Activated naive CD4-positive, alpha-beta T cell treated with Interleukin-2 at 50 U/mL for 16 hours (primary cell): ENCODE measurements at places on chromosomes 5 and 9.

- DNase-seq = no peak
These were observed 15.0 kb upstream of the C5orf58 start for GRCh38 chr5:170217831-170218230.

GRCh38 chr5:169161022-169161680 lies 139.8 kb downstream of the SLIT3 start:
- DNase-seq = no peak

DNA sequence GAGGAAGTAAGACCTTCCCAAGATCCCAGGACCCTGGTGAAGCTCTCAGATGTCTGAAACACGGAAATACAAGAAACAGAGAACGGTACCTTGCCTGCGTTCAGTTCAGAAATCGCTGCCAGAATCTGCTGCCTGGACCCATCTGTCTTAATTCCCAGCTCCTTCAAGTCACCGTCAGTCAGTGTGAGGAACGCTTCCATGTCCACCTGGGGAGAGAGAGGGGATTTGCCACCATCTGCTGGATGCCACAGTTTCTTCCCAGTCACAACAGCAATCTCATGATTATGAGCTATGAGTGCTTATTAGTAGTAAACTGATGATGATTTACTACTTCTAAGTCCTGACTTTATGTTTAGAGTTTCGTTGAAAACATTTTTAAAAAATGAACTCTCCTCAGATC lies 36.7 kb upstream of the GABBR2 start:
- DNase-seq = no peak

GRCh38 chr9:115525111-115526058 lies 407.4 kb upstream of the TNC start:
- DNase-seq = no peak

- DNase-seq = no peak
These were observed 16.5 kb upstream of the ADRB2 start for GRCh38 chr5:148809781-148810524.

- no peak for DNase-seq
These were observed 1.2 kb upstream of the BTF3 start for GRCh38 chr5:73496984-73497457.

GRCh38 chr5:148352696-148353095 lies 17.3 kb downstream of the SPINK9 start:
- DNase-seq = no peak

DNA sequence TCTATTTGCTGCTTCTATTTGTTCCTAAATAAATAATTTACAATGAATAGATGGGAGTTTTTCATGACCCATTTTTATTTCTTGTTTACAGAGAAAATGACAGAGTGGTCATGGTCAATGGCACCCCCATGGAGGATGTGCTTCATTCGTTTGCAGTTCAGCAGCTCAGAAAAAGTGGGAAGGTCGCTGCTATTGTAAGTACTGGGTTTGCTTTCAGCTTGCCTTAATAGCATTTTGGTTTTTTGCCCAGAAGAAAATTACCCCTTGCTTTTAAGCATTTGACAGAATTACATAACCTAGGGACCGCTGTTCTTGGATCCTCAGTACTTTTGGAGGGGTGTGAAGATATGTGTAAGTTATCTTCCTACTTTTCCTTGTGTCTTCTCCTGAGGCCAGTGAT lies 44.1 kb downstream of the TJP2 start:
- DNase-seq = no peak

DNA sequence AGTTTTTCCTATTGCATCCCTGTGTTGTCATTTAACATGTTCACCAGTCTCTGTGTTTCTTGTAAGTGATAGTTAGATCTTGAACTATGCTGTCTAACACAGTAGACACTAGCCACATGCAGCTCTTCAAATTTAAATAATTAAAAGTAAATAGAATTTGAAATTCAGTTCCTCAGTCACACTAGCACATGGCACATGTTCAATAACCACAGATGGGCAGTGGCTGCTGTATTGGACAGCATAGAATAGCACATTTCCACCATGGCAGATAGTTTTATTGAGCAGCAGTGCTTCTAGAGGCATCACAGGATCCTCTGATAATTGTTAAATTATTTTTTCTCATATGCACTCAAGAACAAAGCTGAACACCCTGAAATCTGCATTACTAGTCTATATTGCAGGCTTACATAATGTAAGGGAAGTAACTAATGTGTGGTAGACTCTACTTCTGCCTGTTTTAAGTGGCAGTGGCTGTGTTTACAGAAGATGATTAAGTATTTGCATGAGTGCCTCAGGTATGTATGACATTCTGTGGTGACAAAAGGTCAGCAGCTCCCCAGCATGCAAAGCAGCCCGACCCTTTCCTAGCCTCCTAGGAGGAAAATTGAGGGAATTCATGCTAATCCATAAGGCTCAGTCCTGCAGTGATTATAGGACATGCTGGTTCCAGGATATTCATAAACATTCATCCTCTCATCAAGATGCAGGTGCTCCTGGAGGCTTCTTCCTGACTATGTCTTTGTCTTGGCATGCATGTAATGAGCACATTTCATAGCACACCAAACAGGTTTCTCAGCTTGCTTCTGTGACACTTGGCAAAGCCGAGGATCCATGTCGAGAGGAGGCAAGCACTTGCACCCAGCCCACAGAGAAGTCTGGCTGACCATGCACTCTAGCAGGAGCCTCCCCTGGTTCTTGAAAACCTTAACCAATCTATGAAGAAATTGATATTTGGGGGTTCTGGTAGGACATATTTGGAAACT lies 45.5 kb downstream of the SH3RF2 start:
- DNase-seq = no peak

GRCh38 chr9:88006511-88007290 lies 32.4 kb upstream of the CDK20 start:
- DNase-seq = no peak

GRCh38 chr5:172630986-172631385 lies 10.1 kb upstream of the NEURL1B start:
- DNase-seq = no peak

DNA sequence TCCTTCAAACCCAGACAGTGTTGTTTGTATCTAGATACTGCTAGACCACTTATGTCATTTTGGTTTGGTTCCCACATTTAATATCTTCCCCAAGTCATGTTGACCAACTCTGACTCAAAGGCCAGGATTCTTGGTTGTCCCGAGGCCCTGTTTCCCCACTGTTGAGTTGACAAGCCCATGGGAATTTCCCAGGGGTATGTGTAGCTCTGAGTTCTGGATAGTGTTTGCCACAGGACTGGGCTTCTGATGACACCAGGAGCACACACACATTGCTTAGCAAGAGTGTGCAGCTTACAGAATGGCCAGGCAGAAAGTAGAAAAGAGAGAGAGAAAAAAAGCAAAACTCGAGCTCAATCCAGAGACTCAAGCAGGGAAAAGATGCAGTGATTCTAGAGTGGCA lies 214.4 kb downstream of the NXNL2 start:
- DNase-seq = no peak

- DNase-seq = no peak
These were observed 265.4 kb downstream of the RASEF start for GRCh38 chr9:82797534-82797933.

DNA sequence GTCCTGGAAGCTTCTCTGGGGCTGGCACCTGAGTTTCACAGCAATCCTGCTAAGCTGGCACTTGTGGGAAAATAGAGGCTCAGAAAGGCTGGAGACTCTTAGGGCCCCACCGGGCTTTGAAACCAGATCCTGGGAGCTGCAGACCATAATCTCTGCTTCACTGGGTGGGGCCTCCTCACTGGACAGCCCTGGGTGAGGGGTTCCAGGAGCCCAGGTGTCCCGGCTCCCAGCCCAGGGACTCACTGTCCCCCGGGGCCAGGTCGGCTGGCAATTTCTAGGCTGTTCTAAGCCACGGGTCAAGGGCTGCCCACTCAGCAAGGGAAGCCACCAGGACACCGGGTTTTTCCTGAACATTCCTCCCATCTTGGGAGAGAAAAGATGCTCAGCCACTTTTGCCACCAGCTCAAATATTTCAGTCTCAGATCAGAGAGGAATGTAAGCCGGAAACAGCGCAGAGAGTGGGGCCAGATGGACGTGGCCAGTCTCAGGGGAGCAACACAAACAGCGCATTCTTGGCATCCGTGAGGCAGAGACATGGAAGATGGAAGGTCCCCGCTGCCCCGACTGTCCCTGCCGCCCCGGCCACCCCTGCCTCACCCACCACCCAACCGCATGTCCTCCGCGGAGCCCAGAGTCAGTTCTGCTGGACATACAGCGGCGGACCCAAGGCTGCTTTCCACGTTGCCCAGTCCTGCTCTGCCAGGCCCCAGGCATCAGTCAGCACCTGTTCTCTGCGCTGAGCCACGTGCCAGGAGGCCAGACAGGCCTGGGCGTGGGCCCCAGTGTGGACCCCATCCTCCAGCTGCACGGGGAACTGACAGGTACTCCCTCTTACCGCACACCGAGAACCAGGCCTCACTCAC lies 72.6 kb downstream of the VAV2 start:
- DNase-seq = no peak

GRCh38 chr9:82601293-82601771 lies 461.6 kb downstream of the RASEF start:
- no peak for DNase-seq

- DNase-seq = no peak
These were observed 96.7 kb upstream of the GRHPR start for GRCh38 chr9:37325778-37326177.

DNA sequence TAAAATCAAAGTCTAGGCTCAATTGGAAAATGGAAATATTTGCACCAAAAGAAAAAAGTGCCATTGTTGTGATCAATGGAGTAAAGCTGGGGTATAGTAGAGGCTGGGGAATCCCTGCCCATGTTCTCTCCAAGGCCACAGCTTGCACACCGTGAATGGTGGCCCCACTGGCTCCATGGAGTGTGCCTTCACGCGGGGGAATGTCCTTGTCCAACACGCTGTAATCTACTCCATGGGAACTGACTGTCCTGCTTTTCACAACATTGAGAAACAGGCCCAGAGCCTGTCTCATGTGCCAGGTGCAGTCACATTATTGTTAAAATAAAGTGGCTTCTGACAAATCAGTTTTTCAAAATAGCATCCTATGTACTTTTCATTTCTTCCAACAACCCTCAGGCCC lies 33.1 kb upstream of the ITGA2 start:
- DNase-seq = no peak

GRCh38 chr5:159877894-159878448 lies 38.3 kb upstream of the ADRA1B start:
- DNase-seq = no peak

GRCh38 chr5:103211576-103212561 lies 46.7 kb upstream of the MACIR start:
- DNase-seq = no peak

DNA sequence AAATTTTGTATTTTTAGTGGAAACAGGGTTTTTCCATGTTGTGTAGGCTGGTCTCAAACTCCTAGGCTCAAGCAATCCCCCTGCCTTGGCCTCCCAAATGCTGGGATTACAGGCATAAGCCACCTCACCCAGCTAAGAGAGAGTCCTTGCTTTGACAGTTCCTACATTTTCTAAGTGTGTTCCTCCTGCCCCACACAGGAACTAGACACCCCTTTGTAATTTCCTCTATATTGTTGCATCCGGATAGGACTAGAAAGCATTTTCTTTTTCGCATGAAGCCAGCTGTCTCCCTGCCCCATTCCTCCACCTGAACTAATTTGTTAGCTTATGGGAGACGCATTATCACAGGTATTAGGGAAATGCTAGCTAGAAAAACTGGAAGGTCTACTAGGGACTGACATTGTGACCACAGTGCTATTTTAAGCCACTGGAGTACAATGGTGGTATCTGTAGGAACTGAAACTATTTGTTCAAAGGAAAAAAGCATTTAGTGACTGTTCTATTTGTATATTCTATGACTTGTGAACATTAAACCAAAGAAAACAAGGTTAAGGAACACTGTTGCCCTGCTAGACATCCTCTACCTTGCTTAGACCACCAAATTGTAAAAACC lies 214.1 kb downstream of the SMARCA2 start:
- DNase-seq = no peak

DNA sequence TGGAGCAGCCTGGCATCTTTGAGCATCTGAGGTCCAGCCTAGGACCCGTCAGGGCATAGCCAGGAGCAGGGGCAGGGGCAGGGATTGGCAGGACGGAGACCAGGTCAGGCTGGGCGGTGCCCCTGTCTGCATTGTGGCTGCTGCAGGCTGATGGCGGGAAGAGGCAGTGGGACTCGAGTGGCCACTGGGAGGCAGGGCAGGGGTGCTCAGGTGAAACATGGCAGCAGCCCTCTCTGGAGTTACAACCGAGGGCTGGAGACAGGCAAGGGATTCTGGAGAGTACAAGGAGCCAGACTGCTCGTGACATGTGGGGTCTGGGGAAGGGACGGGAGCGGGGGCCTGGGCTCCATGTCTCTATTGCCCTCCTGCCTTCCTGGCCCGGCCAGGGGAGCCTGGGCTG lies 97.4 kb upstream of the RAPGEF1 start:
- no peak for DNase-seq

DNA sequence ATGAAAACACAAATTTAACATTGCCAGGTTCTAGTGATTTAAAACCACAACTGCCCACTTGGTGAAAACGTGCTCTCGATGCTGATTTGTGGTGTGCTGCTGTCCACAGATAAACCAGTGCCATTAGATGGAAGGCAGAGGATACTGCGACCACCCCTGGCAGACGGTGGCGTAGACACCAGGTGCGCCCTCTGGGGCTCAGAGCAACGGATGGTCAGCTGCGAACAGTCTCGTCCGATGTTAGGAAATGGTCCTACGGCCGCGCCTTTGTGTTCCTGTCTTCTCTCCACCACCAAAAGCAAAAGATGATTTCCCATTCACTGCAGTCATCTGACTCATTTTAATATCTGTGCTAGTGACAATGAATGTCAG lies 43.2 kb downstream of the UBE2QL1 start:
- no peak for DNase-seq

- no peak for DNase-seq
These were observed 479.8 kb downstream of the DIRAS2 start for GRCh38 chr9:90162819-90163218.

DNA sequence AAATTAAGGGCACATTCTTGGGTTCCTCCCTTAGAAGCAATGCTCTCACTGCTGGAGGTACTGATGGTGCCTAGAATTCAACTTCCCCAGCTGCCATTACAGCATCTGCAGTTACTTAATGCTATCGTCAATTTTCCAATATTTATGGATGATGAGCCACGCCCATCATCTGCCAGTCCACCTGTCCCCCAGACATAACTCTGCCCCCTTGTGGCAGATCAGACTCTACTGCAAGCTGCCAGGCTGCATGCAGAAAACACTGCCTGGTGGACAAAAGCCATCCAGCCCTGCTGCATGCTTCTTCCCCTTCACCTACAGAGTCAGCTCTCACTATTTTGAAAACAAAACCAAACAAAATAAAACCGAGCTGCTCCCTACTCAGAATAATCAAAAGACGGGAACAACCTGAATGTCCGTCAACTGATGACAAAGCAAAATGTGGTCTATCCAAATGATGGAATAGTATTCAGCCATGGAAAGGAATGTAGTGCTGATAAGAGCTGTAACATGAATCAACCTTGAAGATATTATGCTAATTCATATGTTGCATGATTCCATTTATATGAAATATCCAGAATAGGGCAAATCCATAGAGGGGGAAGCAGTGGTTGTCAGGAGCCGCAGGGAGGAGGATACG lies 66.4 kb downstream of the RETREG1 start:
- peak; percentile 15 for DNase-seq

DNA sequence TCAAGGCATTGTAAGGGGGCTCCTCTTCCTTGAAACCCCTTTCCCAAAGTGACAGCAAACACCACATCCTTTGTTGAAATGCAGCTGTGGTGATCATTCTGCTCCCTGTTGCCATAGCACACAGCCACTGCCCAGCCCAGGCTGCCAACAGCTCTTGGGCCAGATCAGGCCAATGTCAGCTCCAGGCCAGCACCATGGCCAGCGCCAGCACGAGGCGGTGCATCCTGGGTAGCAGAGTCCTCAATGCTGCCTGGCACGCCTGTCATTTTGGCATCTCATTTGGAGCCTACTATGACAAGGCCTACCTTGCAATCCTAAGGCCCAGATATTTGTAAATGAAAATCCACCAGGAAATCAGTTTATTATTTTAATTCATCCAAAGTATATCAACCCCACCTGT lies 390.6 kb downstream of the DNAH5 start:
- DNase-seq = no peak
